ENCODE measurements at places on chromosomes 7 and 10.

GRCh38 chr10:116836083-116836482, 13.2 kb upstream of the ENO4 start:
- no peak for DNase-seq

- no peak for DNase-seq
Observed at GRCh38 chr10:58518775-58519174, 6.1 kb downstream of the BICC1 start.

GRCh38 chr7:100965723-100966541, 3.4 kb upstream of the MUC12 start:
- DNase-seq: peak; percentile 87

DNA sequence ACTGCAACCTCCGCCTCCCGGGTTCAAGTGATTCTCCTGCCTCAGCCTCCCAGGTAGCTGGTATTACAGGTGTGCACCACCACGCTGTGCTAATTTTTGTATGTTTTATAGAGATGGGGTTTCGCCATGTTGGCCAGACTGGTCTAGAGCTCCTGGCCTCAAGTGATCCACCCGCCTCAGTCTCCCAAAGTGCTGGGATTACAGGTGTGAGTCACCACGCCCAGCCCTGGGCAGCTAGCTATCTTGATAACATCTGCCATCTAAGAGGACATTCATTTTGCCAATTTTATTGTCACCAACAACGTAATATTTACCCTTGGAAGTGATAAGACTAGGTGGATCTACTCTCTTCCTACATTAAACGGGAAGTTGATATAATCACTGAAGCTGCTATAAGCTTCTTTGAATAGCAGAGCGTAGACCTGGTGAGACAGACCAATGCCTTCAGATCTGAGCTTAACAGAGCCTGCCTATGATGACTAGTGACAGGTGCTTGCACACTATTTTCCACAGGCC, 39.7 kb upstream of the SLC35B4 start:
- no peak for DNase-seq

- no peak for DNase-seq
Observed at GRCh38 chr7:78690174-78690573, 763.3 kb downstream of the MAGI2 start.

- DNase-seq: no peak
Observed at GRCh38 chr10:474946-475345, 214.5 kb downstream of the DIP2C start.

GRCh38 chr10:59622320-59623132, 87.1 kb downstream of the SLC16A9 start:
- DNase-seq: no peak

DNA sequence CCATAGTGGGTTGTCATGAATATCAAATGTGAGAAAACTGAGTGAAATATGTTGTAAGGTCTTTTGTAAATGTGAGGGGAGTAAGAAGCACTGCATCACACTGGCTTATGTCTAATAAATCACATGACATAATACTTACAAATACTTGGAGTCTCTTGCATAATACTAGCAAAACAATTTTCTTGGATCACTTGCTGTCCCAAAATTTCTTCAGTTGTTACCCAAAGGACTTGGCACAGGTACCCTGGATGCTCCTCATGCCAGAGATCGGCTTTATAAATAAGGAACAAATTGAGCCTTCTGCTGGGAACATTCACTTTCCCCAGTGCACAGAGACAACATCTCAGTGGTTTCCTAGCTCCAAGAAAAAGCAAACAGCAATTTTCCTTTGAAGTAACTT, 5.0 kb upstream of the LRIT2 start:
- DNase-seq: no peak

DNA sequence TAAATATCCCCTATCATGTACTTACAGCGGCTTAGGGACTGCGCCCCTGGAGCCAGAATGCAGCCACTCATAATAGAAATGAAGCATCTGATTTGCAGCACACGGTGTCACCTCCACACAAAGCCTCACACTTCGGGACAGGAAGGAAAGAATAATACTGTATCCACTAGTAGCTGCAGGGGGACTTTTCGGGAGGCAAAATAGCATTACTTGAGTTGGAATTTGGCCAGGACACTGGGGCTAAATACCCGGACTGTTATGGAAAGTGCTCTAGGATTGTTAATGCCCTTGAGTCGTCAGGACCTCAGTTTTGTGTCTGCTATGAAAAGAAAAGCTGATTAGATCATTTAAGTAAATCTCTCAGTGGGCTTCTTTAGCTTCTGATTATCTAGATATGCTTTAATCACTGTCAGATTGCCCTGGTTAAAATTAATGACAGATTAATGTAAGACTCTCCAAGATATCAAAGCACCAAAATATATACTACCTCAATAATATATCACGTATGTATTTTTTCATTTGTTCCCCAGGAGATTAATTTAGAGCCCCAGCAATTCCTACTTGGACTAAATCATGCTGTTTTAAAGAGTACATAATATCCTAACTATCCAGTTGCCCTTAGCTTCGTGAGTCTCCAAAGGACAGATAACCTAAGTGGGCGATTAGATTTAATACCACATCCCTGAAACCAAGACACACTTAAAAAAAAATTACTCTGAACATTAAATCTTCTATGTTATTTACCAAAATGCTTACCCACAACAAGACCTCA, 173.0 kb upstream of the NEBL start:
- no peak for DNase-seq

DNA sequence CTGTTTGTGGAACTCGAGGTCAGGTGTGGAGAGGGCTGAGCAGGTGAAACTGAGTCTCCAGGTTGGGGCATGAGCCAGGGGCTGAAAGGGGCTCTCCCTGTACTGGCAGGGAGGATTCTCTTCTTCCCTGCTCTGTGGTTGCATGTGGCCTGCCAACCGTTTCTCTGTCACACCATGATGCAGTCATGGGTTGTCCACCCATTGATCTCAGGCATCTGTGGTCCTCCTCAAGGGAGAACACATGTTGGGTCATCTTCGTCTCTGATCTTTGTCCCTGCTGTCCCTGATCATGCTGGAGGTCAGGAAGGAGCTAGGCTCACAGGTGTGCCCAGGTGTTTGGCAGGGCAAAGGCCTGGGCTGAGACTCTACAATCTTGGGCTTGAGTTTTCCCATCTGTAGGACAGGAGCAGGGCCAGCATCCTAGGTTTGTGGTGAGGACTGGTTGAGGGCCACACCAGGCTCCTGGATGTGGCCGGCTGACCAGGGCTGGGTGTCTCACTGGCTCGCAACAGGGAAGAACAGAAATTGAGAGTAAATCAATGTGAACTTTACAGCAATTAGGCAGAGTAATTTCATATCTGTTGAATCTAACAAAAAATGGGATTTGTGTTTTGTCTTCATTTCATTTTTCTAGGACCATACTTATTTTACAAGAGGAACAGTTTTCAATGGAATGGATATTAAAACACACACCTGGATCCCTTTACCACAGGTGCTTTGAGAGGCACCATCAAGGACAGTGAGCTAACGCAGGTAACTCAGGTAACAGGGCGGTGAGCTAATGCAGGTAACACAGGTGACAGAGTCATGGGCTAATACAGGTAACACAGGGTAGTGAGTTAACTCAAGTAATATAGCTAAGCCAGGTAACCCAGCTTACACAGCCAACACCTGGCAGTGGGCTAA, 58.5 kb upstream of the IGFBP3 start:
- no peak for DNase-seq

- DNase-seq: no peak
Observed at GRCh38 chr10:44385026-44385695, at the start of gene CXCL12. CXCL12 (minus strand) TSS chr10:44385097; CDS start chr10:44385005, 92 bp downstream.

DNA sequence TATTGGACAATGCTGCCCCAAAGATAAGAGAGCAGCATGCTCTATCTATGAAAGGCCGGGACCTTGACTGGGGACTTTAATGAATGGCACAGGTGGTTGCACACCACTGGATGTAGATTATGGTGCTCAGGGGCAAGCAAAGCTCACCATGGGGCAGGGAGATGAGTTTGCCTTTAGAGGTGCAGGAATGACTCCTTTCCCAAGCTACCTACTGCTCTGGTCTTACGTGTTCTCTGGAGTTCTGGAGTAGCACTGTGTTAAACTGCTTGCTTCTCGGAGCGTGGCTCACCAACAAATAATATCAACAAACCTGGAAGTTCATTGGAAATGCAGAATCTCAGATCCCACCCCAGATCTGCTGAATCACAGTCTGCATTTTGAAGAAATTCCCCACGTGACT, 445.3 kb downstream of the RPS24 start:
- DNase-seq: no peak

GRCh38 chr10:3530783-3531645, 254.0 kb downstream of the KLF6 start:
- DNase-seq: no peak

DNA sequence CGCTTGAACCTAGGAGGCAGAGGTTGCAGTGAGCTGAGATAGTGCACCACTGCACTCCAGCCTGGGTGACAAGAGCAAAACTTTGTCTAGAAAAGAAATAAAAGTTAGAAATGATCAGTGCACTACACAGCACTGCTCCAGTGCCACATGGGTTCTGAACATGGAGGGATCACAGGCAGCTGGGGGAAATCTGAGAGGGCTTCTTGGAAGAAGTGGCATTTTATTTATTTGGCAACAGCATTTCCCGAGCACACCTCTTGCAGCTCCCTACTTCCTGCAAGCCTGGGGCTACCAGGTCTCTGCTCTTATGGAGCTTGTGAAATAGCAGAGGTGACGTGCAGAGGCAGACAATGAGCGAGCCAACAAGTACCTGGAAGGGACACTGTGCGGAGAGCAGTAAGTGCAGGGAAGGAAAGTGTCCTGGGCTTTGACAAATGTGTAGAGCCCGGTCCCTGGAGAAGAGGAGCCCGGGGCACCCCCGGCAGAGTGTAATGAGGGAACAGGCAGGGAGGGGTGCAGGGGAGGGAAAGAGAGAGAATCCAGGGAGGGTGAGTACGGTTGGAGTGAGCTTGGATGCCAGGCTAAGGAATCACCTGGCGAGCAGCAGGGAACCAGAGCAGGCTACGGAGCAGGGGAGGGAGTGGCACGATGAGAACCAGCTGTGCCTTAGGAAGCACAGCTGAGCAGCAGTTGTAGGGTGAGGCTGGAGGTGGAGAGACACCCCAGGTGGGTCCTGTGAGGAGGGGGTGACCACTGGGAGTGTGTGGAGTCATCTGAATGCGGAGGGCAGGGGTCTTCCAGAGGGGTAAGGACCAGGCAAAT, 104.6 kb upstream of the CTBP2 start:
- no peak for DNase-seq

GRCh38 chr10:81065474-81065873, 527.8 kb downstream of the SH2D4B start:
- no peak for DNase-seq
